K562 (cell line): ENCODE measurements at places on chromosomes 7 and 10. TPM values are rescaled to one million over a fixed set of nuclear protein-coding genes. Genes with fewer than 3 reads are reported as not detected.
A peak's percentile ranks its signal among the peaks of the same experiment; 100 is the strongest.

- DNase-seq, result no peak
Measured at GRCh38 chr7:55475855-55476803, 96.2 kb downstream of the VOPP1 start.

GRCh38 chr10:19853831-19854230 lies 37.6 kb downstream of the PLXDC2 start:
- no peak for DNase-seq

The CCL24 gene
- 0.77 and 1.3 TPM in 2 replicates for polyA plus RNA-seq

The ZNF488 gene
- polyA plus RNA-seq, result 0.04 TPM in 1 of 2 replicates, not detected in the other

The UNCX gene
- not detected in 2 replicates for polyA plus RNA-seq

The STAM gene
- polyA plus RNA-seq, result 17.8 and 20.1 TPM in 2 replicates

- no peak for DNase-seq
Measured at GRCh38 chr10:97277551-97277950, 14.9 kb downstream of the ARHGAP19 start.

DNA sequence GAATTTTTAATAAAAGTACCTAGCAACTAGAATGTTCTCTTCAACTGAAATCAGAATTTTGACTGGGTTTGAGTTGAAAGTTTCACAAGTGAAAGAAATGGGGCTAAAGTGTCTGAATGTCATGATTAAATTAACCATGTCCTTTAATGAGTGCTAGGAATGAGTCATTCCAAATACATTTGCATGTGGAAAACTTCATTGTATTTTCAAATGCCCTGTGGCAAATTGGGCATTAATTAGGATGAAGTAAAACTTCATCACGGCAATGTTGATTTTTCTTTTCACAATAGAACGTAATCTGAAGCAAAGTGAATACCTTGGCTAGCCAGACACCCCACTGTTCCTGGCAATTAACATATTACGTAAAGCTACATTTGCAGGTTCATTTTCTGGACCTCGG lies 166.6 kb downstream of the KIAA1217 start:
- no peak for DNase-seq

The RTKN2 gene
- 0.05 and 0.35 TPM in 2 replicates for polyA plus RNA-seq

The NOS3 gene
- 102 and 118 TPM in 2 replicates for polyA plus RNA-seq

The LRRD1 gene
- polyA plus RNA-seq, result not detected in 2 replicates

- no peak for DNase-seq
Measured at GRCh38 chr10:119942973-119943372, 50.4 kb downstream of the SEC23IP start.

The CLDN3 gene
- polyA plus RNA-seq, result not detected in 2 replicates

DNA sequence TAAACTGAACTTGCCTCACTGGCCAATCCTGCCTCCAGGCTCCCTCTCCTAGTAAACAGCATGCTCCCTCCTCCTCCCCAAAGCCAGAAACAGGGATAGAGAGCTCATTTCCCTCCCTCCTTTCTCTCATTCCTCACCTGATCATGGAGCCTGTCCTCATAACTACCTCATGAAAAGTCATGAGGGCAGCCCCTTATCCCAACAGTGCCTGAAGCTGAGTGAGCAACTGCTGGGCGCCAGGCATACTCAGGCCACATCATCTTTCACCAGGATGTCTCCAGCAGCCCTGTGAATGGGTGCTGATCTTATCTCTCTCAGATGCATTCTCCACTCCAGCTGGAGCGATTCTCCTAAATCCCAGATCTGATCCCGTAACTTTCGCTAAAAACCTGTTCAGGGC lies 307.2 kb downstream of the PRPF18 start:
- DNase-seq, result no peak

DNA sequence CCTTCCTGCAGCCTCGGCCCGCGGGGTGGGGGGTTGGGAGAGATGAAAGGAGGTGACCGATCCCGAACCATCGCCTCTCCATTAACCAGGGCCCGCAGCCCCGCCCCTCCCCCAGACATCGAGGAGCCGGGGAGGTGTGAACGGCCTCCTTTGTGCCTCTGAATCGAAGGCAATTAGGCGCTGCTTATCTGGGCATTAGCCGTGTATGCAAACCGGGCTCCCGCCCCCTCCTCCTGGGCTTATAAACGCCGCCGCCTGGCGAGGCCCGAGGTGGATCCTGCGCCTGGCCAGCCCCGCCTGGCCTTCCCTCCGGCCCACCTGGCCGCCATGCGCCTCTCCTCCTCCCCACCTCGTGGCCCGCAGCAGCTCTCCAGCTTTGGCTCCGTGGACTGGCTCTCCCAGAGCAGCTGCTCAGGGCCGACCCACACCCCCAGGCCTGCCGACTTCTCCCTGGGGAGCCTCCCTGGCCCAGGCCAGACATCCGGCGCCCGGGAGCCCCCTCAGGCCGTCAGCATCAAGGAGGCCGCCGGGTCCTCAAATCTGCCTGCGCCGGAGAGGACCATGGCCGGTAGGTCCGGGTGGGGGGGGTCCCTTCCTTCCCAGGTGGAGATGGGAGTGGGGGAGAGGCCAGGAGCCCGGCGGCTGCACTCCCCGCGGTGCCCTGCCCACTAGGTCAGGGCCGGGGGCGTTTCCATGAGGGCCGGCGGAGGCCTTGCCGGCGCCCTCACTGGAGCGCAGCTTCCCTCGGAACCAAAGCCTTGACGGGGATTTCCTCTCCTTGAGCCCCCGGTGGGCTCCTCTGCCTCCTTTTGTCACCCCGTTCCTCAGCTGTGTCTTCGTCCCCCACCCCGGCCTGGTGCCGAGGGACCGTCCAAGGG lies at the start of gene VENTX:
VENTX (plus strand) TSS at position 268 of the 878 bp plus-strand sequence; CDS start at position 328, 60 bp downstream.
- DNase-seq, result no peak

DNA sequence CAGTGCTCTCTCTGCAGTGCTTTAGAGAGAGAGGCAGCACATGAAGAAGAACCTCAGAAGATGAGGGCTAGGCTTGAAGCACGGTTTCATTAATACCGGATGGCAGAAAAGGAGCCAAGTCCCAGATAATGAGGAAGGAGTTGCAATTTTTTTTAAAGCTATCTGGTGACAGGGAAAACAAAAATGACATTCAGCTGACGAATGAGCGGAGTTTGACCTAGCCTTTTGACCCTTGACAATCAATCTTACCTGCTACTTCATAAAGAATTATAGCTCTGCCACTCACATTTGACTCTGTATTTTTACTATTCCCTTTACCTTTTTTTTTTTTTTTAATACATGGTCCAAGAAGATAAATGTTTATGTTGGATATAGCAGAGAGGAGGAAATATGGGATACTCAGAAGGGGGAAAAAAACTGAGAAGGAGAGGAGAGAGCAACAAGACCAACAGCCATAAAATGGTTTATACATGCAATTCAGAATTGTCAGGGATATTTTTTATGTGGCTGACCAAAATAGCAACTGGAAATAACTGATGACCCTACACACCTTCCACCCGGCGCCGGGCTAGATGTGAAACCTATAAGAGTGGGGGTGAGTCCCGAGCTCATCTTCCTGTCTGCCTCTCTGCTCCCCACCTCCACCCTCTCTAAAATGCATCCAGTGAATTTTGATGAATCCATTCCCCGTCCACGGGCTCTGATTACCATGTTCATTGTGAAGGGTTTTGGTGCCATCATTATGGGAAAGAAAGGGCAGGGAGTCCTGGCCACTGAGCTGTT lies 274.4 kb upstream of the YAE1 start:
- no peak for DNase-seq

The COL28A1 gene
- 0.12 TPM in 1 of 2 replicates, not detected in the other for polyA plus RNA-seq

GRCh38 chr10:68103901-68104300 lies 5.4 kb upstream of the MYPN start:
- DNase-seq, result no peak

The GJC3 gene
- 0.08 and 0.45 TPM in 2 replicates for polyA plus RNA-seq

The ATP6V0A4 gene
- polyA plus RNA-seq, result not detected in 2 replicates

DNA sequence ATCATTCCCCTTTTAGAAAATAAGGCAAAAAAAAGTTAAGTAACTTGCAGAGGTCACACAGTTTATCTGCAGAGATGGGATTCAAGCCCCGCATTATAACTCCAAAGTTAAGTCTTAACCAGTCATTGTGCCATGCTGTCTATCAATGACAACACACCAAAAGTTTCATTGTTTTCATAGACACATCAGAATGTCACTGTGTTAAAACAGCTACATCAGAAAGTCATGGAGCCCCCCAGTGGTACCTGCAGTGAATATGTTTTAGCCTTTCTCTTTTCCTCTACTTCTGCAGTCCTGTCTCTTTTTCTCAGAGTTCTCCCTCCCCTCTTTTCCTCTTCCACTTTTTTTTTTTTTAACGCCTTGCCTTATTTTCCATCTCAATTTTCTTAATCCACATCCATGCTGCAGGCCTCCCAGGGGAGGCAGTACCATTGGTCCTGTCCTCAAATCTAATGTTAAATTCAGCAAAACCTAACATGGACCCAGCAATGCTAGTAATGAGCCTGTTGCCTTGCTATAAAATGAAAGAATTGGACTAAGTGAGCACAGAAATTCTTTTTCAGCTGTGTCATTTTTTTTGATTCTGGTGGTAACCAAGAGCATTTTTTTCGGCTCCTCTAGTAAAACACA lies 3.8 kb upstream of the NRCAM start:
- DNase-seq, result peak; percentile 67

DNA sequence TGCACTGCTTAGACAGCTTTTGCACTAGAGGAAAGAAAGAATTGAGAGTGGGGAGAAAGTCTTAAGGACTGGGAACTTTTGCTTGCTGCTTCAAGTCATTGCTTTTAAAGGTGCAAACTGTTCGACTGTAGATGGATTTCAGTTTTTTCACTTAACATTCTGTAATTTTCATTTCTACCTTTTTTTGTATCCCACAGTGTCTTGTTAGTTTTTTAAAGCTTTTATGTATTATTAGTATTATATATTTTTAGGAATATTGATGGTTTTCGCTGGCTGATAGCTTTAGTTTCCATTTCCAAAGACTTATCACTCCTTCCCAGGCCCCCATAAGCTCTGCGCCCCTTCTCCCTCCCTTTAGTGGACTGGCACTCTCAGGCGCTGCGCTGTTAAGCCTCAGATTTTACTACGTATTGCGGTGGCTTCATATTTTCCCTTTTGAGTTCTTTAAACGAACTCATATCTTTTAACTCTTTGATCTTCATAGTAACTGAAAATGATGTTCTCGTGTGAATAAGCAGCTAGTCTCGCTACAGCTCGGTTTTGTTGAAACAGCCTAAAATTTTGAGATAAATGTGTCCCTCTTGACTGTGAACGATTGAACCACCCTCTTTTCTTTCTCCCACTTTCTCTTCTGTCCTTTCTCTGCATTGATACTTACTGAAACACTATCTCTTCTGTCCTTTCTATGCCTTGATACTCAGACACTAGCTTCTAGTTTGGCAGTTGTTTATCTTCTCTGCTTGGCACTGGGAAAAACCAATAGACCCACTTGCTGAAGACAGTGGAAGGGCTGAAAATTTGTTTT lies 2.5 kb upstream of the ETV1 start:
- DNase-seq, result no peak

The ANKRD16 gene
- polyA plus RNA-seq, result 10.4 and 11.6 TPM in 2 replicates

DNA sequence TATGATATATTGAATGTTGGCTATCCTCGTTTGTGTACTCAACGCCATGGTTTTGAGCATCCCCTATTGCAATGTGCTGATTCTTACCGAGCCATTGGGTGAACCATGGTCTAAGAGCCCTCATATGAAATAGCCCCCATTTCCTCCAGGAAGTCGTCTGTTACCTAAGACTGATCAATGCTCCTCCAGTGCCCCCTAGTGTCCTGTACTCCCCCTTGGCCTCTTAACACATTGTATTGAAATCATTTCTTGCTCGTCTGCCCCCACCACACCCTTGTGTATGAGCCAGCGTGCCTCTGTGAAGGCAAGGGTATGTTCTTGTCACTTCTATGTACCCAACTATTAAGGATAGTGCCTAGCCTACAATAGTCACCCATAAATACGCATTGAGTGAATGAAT lies 11.2 kb upstream of the SLC35B4 start:
- DNase-seq, result peak; percentile 87

GRCh38 chr10:59240582-59241183 lies 64.2 kb downstream of the PHYHIPL start:
- peak; percentile 49 for DNase-seq

DNA sequence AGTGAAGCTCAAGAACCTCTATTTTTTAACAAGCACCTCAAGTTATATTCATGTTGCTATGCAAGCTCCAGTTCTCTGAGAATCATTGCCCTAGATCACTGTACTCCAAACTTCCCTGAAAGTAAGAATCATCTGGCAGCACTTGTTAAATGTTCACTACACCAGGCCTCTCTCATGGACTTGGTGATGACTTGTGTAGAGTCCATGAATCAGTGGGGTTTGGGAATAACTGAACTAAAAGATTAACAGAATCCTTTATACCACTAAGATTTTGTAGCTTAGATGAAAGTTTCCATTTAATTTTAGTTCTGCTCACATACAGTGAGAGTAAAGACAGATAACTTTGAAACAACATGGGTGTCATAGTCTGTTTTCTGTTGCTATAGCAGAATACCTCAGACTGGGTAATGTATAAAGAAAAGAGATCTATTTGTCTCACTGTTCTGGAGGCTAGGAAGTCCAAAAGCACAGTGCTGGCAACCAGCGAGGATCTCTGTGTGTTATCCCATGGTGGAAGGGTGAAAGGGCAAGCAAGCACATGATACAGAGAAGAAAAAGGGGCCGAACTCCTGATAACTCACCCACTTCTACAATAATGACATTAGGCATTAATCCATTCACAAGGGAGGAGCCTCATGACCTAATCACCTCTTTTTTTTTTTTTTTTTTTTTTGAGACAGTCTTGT lies 27.9 kb upstream of the AOAH start:
- no peak for DNase-seq

The TMEM139 gene
- polyA plus RNA-seq, result 0.44 and 2.0 TPM in 2 replicates

GRCh38 chr7:74183653-74184450 lies 9.7 kb downstream of the EIF4H start:
- DNase-seq, result peak; percentile 48

The ZNF804B gene
- not detected in 2 replicates for polyA plus RNA-seq

DNA sequence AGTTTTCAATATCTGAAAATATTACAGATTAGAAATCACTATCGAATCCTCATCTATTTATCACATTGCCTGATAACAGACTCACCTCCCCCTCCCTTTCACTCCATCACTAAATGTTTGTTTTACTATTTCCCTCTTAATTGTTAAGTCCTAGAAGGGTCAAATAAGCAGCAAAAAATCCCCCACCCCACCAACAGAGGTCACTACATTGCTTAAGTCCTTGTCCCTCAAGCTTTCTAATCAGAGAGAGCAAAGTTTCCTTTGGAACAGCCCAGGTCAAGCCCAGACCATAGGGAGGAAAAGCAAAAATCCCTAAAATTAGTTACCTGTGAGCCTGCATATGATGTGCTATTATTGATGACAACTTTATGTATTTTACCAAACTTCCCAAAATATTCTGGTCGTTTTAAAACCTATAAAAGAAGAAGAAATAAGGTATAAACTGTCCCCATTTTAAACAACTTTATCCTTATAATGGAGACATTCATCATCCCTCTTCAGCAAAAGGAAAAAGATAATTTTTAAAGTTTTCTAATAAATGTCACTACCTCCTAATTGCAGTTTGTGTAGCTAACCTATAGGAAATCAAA lies 95.0 kb downstream of the CNOT4 start:
- DNase-seq, result peak; percentile 80
